ENCODE measurements at places on chromosomes 1 and 21.

- no peak for DNase-seq
Measured at GRCh38 chr1:230270185-230270558, 156.0 kb downstream of the PGBD5 start.

- no peak for DNase-seq
Measured at GRCh38 chr1:157819896-157820295, at the start of gene FCRL1. FCRL1 (minus strand) TSS chr1:157820120; CDS start chr1:157820037, 83 bp downstream.

DNA sequence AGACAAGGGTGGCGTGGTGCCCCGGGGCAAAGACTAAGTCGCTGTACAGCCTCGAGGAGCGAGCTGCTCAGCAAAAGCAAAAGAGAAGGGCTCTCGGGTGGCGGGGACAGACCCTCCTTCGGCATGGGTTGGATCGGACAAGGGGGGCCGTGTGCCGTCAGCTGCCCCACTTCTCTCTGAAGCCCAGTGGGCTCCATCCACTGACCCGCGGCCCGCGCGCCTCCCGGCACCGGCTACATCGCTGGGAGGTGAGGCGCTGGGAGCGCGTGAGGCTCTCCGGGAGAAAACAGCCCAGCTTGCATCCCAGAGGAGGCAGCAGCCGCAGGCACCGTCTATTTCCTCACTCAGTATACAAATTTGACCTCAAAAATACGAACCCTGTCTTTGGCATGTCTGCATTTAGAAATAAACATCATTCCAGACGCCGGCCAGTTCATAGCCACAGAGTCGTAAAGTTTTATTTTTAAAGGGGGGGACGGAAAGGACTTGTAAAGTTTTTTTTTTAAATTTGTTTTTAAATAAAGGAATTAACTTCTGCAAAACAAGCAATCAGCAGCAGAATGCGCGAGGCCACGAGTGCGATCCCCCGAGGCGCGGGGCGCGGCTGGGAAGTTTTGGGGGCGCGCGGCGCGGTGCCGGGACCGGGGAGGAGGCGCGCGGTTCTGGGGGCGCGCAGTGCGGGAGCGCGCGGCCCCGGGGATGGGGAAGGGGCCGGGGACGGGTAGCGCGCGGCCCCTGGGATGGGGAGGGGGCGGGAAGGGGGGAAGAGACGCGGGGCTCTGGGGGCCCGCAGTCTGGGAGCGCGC is 689 bp upstream of the GPR137B start:
- DNase-seq: no peak

- DNase-seq: no peak
Measured at GRCh38 chr21:43331962-43332828, 94.7 kb downstream of the SIK1 start.

GRCh38 chr21:30447056-30447455 is 7.0 kb downstream of the KRTAP15-1 start:
- no peak for DNase-seq

- DNase-seq: no peak
Measured at GRCh38 chr1:238892612-238893011, 493.8 kb upstream of the CHRM3 start.

DNA sequence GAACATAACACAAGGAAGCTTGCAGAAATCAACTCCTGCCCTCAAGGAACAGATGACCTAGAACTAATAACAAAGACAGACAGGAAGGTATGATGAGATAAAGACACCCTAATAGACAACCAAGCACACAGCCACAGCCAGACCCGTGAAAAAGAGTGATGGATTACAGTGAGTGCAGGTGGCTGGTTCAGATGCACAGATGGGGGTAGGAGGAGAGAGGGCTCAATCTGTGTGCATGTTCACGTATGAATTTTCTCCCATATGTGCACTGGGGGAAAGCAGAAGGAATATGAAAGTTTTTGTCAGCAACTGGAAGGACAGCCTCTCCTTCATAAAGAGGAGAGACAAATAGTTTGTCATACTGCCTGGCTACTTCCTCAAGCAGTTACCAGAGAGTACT is 367.1 kb downstream of the PBX1 start:
- DNase-seq: no peak

- no peak for DNase-seq
Measured at GRCh38 chr1:182374101-182374834, 17.3 kb downstream of the GLUL start.

DNA sequence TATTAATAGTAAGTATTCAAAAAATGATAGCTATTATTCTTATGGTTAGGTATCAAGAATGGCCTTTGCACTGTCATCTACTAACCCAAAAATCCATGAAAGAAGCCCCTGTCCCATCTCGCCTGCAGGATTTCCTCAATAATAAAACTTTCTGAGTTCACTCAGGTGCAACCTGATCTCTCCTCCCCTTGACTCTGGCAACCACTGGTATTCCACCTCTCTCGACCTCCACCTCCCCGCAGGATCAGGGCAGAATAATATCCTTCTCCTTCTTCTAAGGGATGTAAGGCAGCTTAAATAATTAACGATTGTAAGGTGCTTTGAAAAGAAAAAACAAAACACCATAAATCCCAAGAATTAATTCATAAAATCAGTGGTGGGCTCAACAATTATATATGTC is 359.3 kb downstream of the PLPP3 start:
- no peak for DNase-seq

GRCh38 chr1:225919906-225920305 is 4.1 kb downstream of the PYCR2 start:
- no peak for DNase-seq

- no peak for DNase-seq
Measured at GRCh38 chr1:183247931-183248330, 61.9 kb downstream of the LAMC2 start.

DNA sequence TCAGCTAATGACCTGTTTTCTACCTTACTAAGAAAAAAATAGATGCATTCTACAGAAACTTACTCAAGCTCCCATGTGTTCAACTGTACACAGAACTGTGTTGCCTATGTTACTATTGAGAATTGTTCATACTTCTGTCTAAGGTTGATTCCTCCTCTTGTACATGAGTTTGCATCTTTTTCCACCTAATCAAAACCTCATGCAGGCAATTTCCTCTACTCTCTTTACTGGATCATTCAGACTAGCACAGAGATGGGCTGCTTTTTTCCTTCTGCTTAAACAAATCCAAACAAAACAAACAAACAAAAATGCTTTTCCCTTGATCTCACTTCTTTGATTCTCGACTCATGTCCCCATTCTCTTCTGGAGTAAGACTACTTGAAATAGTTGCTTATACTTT is 58.8 kb upstream of the PTGFR start:
- DNase-seq: no peak

DNA sequence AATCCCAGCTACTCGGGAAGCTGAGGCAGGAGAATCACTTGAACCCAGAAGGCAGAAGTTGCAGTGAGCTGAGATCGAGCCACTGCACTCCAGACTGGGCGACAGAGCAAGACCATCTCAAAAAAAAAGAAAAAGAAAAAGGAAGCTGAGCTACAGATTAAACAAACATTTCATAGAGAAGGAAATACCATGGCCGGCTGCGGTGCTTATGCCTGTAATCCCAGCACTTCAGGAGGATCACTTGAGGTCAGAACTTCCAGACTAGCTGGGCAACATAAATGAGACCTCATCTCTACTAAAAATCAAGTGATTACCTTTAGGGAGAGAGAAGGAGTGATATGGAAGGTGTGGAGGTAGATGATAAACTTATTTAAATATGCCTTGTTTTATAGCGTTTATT is 14.0 kb upstream of the CFAP126 start:
- no peak for DNase-seq

DNA sequence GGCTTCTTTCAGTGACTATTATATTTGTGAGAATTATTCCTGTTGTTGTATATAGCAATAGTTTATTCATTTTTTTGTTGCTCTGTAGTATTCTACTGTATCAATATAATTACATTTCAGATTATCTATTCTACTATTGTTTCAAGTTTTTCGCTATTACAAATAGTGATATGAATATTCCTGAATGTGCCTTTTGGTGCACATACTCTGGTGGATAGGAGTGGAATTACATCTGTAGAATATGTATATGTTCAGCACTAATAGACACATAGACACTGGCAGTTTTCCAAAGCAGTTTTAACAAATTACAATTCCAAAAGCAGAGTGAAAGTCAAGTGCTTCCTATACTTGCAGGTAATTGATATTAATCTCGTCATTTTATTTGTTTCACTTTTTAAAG is 696.2 kb upstream of the PRMT6 start:
- DNase-seq: no peak

GRCh38 chr1:176315519-176316220 is 108.6 kb upstream of the COP1 start:
- no peak for DNase-seq

DNA sequence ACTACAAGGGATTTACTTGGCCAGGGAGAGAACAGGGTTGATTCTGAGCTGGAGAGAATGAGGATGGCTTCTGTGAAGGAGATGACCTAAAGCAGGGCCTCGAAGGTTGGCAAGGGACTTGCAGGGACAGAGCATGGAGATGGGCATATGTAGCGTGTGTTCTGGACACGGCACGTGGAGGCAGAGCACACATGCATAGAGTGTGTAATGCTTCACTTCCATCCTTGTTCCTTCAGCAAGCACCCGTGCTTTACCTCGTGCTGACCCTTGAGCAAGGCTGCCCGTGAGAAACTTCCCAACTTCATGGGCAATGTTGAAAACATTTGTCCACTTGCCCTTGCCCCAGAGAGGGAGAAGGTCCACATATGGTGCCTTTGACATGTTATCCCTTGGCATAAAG is 33.1 kb downstream of the NFIA start:
- DNase-seq: no peak

DNA sequence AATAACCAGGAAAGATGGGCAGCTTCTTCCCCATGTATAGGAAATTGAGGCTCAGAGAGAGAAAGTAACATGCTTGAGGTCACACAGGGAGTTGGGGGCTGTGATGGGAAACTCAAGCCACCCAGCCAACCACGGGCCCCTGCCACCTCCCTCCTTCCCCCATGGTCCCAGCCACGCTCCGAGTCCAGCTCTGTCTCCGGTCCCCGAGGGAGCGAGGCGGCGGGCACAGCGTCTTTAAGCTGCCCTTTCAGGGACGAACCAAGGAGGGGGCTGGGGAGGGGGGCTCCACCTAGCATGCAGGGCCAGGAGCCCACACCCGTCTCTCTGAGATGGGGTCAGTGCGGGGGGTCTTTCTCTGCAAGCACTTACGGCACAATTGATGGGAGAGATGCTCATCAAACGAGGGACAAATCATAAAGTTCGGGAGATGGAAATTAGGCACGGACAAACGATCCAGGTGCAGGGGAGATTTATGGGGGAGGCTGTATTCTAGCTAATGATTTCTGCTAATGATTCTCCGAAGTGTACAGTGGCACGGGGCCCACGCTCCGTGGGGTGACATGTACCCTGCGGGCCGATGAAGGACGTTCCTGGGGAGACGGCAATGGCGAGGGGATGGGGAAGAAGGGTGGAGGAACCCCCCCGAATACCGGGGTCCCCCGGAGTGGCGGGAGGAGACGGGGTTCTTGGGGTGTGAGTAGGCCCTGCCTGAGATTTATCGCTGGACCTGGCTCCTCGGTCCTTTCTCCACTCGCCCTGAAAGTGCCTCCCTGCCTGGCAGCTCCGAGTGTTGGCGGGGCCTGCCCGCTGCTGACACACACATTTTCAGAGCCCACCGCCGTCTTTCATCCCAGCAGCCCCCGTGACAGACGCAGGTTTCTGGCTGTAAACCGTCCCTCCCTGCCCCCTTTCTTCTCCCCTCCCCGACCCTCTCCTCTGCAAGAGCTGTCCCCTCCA is 31.2 kb upstream of the CASZ1 start:
- DNase-seq: no peak

GRCh38 chr1:91278754-91279153 is 125.9 kb downstream of the HFM1 start:
- DNase-seq: no peak

GRCh38 chr1:198676253-198676652 is 37.4 kb downstream of the PTPRC start:
- DNase-seq: no peak

GRCh38 chr21:41836166-41837015 is 42.8 kb downstream of the PRDM15 start:
- no peak for DNase-seq

DNA sequence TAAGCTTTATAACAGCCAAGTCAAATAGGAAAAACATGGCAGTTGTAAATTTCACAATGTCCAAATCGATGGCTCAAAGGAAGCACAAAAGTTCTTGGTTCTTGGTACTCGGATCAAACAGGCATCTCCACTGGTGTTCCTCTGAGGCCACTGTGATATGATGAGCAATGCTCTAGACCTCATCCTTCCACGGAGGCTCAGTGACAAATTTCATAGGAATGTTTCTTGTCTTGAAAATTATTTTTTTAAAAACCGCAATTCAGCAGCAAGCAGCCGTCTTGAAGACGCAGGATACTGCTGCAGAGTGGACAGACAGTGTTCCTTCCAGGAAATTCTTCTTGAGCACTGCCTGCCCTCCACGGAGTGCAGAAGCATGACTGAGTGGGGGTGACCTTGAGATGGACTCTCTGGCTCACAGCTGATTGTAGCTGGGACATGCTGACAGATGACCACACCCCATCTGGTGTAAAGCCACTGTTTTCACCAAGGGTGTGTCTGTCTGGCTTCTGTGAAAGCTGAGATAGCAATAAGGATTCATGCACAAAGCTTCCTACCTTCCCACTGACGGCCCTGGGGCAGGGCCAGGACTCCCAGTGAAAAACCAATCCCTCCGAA is 61.9 kb downstream of the TIAM1 start:
- DNase-seq: no peak

DNA sequence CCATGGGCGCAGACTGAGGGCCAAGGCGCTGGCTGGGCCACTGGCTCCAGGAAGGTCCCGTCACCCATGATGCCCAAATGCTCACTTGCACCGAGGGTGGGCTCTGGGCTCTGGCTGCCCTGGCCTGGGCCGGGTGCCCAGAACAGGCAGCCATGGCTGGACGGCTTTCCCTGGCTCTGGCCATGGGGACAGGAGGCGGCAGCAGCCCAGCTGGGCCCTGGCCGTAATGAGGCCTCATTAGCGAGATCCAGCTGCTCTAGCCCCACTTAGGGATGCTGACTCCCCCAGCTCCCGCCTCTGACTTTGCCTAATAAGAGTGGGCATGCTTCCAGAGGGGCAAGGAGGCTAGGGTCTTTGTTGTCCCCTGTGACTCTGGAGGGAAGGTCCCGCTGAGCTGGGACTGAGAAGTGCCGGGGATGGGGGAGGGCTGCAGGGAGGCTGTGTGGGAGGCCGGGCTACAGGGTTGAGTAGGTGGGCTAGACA is 11.8 kb downstream of the SLC6A9 start:
- DNase-seq: no peak

- no peak for DNase-seq
Measured at GRCh38 chr21:44989537-44989886, 49.7 kb downstream of the SLX9 start.

- DNase-seq: no peak
Measured at GRCh38 chr1:116508984-116509980, 61.5 kb downstream of the CD58 start.

- DNase-seq: no peak
Measured at GRCh38 chr1:235402457-235403200, 35.4 kb downstream of the TBCE start.

Measured in NCI-H187 treated with DMSO at 0.1 percent for 48 hours (cell line).